ENCODE measurements at places on chromosomes 7 and 10.

DNA sequence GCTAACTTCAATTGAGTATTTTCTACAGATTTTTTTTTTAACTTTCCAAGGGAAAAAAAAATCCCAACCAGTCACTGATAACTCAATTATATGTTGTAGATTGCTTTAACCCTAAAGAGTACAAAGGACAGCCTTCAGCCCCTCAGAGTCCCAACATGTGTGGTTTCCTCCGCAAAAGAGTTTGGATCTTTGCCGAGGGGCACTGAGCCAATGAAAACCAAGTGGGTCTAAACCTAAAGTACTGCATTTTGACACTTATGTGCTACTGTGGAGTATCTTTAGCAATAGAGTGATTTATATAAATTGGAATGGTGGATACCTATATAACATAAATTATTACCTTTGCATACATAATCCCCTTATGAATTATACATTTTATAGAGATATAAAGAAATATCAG is 91.5 kb downstream of the SEMA3D start:
- no peak for DNase-seq

DNA sequence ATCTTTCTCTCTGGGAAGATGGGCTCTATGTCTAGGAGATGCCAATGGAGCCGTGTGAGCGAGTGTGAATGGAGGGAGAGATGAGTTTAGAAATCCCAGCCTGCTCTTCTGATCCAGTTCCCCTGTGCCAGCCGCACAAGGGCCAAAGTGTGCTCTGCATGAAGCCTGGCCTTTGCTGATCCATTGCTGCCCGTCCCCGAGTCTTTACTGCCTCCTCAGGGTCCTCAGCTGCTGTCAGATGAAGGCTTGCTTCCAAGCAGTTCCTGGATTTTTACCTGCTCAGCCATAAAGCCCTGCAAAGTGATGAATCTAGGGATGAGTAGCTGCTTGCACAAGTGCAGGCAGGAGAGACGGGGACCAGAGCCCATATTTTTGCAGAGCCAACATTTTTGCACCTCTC is 115.9 kb downstream of the ZMIZ1 start:
- DNase-seq = no peak

GRCh38 chr10:31754803-31755624 is 173.6 kb downstream of the ARHGAP12 start:
- DNase-seq = no peak

DNA sequence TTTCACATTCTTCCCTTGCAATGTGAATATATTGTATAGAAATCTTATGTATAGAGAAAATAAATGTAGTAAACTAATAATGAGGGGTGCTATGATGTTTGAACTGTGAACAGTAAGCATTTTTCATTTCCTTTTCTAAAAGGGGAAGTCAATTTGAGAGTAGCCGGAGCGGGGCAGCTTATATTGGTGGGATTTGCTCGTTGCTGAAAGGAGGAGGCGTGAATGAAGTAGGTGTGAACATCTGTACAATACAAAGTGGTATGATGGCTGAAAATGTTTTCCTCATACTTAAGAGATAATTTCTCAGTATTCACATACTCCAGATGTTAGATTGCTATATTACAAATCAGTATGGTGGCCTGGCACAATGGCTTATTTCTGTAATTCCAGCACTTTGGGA is 87.1 kb downstream of the SRI start:
- no peak for DNase-seq

- no peak for DNase-seq
Measured at GRCh38 chr7:23191022-23191421, 9.2 kb downstream of the NUP42 start.

GRCh38 chr7:63899691-63900393 is 98.8 kb upstream of the ZNF722 start:
- DNase-seq = no peak

GRCh38 chr7:93011351-93012294 is 106.2 kb downstream of the SAMD9 start:
- no peak for DNase-seq

DNA sequence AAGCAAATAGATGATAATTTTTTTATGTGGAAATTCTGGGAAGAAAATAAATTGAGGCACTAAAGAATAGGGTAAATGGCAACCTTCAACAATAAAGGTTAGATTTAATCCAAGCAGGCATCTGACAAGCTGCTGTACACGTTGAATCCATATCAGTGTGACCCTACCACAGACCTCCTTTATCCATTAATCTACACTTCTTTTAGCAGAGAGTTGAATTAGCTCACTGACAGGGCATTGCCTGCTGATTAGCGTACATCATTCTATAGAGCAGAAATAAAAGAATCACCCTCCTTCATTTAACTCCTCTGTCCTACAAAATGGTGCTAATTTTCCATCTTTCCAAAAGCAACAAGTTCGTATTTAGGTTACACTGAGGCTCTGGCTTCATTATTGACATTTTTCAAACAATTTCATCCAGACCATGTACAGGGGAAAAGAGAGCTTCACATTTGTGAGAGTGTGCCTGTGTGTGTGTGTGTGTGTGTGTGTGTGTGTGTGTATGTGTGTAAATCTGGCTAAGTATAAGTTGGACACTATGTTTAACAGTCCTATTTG is 356.0 kb downstream of the TFEC start:
- DNase-seq = no peak

- no peak for DNase-seq
Measured at GRCh38 chr7:107089627-107090026, 45.1 kb downstream of the PRKAR2B start.

- no peak for DNase-seq
Measured at GRCh38 chr7:48049850-48050249, 14.5 kb downstream of the C7orf57 start.

GRCh38 chr7:95804052-95804451 is 31.7 kb downstream of the DYNC1I1 start:
- DNase-seq = no peak

All from GM12892 (cell line).